ENCODE measurements at places on chromosomes 5 and 9. TPM values are rescaled to one million over a fixed set of nuclear protein-coding genes. Genes with fewer than 3 reads are reported as not detected.

TAF11L10 gene
- not detected for total RNA-seq

CENPK gene
- total RNA-seq: 10.5 TPM

CKMT2 gene
- not detected for total RNA-seq

GABRP gene
- total RNA-seq: not detected

PARP8 gene
- 7.6 TPM for total RNA-seq

ZNF366 gene
- not detected for total RNA-seq

NSUN2 gene
- total RNA-seq: 43.7 TPM

SLC36A3 gene
- total RNA-seq: not detected

LIX1 gene
- not detected for total RNA-seq

ACTBL2 gene
- 0.04 TPM for total RNA-seq

MEIKIN gene
- not detected for total RNA-seq

GRIN1 gene
- total RNA-seq: 0.04 TPM

SLC4A9 gene
- total RNA-seq: not detected

GABRA1 gene
- not detected for total RNA-seq

TSSK1B gene
- 0.04 TPM for total RNA-seq

SERINC5 gene
- total RNA-seq: 21.3 TPM

EGFLAM gene
- total RNA-seq: 0.31 TPM

ZCCHC7 gene
- 14.1 TPM for total RNA-seq

PCDHGB3 gene
- 0.31 TPM for total RNA-seq

S100Z gene
- not detected for total RNA-seq

FOXD4L4 gene
- total RNA-seq: not detected

CMYA5 gene
- total RNA-seq: not detected

All from hair follicular keratinocyte (primary cell).